K562 (cell line): ENCODE measurements at places on chromosomes 7 and 10. TPM values are rescaled to one million over a fixed set of nuclear protein-coding genes. Genes with fewer than 3 reads are reported as not detected.

DNA sequence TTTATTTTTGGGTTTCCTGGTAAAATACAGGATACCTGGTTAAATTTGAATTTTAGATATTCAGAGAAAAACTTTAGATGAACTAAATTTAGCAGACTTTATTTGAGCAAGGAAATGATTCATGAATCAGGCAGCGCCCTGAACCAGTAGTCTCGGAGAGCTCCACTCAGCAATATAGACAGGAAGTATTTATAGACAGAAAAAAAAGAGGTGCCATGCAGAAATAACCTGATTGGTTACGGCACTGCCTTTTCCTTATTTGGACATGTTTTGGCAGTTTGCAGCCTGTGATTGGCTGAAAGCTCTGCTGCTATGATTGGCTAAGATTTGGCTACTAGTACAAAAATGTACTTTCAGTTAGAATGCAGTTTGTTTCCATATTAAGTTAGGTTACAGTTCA is 198.3 kb upstream of the DKK1 start:
- DNase-seq: no peak
- H3K36me3 ChIP-seq: no peaks in the 10 kb centered on the region
- no peak overlapping the region for H3K27ac ChIP-seq
- no peaks in the 10 kb centered on the region for H3K27me3 ChIP-seq

GRCh38 chr10:102119417-102120141 is 589 bp downstream of the LDB1 start:
- 0 out of 3 replicates have a peak, but pooled peaks cover 2% of the 10 kb centered on the region for H3K36me3 ChIP-seq
- H3K4me1 ChIP-seq: peaks cover 39% of the 10 kb centered on the region
- peak; percentile 93 for DNase-seq
- H3K27ac ChIP-seq: peak overlapping the region; percentile 90

GRCh38 chr7:121874298-121874697 is 1.3 kb downstream of the PTPRZ1 start:
- H3K27ac ChIP-seq: no peak overlapping the region
- H3K4me3 ChIP-seq: no peak overlapping the region
- H3K4me1 ChIP-seq: no peaks in the 10 kb centered on the region
- DNase-seq: no peak

DNA sequence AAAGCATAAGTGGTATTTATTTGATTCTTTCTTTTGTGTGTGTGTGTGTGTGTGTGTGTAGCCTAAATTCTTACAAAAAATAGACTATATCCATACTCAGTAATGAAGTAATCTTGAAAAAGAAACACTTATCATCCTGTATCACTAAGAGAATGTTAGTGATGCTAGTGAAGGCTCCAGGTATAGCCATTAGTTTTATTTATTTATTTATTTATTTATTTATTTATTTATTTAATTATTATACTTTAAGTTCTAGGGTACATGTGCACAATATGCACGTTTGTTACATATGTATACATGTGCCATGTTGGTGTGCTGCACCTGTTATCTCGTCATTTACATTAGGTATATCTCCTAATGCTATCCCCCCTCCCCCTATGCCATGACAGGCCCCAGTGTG is 436.0 kb downstream of the HTR7 start:
- H3K4me1 ChIP-seq: no peaks in the 10 kb centered on the region
- H3K27me3 ChIP-seq: no peaks in the 10 kb centered on the region
- no peaks in the 10 kb centered on the region for H3K36me3 ChIP-seq
- H3K27ac ChIP-seq: no peak overlapping the region

- no peaks in the 10 kb centered on the region for H3K4me1 ChIP-seq
- H3K36me3 ChIP-seq: no peaks in the 10 kb centered on the region
- H3K27me3 ChIP-seq: peaks cover 16% of the 10 kb centered on the region
- DNase-seq: no peak
Observed at GRCh38 chr10:117544711-117545140, 2.2 kb downstream of the EMX2 start.

DNA sequence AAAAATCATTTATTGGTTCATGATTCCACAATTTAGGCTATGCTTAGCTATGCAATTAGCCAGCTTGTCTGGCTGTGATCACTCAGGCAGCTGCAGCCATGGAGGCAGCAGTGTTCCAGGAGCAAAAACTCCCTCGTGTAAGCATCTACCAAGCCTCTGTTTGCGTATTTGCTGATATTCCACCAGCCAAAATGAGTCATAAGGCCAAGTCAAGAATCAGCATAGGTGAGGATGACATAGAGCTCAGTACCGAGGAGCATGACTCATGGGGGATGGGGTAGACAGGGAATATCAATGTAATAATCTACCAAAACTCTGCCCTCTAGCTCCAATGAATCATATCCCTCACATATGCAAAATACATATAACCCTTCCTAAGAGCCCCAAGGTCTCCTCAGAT is 63.3 kb downstream of the IMMP2L start:
- no peak overlapping the region for H3K27ac ChIP-seq
- no peaks in the 10 kb centered on the region for H3K4me1 ChIP-seq
- H3K4me3 ChIP-seq: no peak overlapping the region
- H3K27me3 ChIP-seq: no peaks in the 10 kb centered on the region

DNA sequence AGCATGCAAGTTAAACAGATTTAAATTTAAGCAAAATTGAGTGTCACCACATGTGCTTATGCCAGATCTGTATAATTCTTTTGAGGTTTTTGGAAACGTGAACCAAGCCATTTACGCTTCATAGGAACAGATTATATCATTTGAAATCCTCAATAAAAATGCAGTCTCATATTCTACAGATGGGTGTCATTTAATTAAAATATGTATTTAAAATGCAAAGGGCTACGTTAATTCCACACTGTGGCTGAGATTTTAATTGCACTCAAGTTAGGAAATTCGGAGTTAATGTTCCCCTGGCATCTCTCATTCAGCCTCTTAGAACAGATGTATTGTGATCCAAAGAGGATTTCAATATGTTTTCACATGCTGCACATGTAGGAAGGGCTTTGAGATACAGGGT is 164.5 kb upstream of the LRGUK start:
- H3K4me3 ChIP-seq: no peak overlapping the region
- H3K4me1 ChIP-seq: no peaks in the 10 kb centered on the region; the same call in 1 of the 2 replicates
- no peaks in the 10 kb centered on the region for H3K36me3 ChIP-seq
- H3K27ac ChIP-seq: no peak overlapping the region

DNA sequence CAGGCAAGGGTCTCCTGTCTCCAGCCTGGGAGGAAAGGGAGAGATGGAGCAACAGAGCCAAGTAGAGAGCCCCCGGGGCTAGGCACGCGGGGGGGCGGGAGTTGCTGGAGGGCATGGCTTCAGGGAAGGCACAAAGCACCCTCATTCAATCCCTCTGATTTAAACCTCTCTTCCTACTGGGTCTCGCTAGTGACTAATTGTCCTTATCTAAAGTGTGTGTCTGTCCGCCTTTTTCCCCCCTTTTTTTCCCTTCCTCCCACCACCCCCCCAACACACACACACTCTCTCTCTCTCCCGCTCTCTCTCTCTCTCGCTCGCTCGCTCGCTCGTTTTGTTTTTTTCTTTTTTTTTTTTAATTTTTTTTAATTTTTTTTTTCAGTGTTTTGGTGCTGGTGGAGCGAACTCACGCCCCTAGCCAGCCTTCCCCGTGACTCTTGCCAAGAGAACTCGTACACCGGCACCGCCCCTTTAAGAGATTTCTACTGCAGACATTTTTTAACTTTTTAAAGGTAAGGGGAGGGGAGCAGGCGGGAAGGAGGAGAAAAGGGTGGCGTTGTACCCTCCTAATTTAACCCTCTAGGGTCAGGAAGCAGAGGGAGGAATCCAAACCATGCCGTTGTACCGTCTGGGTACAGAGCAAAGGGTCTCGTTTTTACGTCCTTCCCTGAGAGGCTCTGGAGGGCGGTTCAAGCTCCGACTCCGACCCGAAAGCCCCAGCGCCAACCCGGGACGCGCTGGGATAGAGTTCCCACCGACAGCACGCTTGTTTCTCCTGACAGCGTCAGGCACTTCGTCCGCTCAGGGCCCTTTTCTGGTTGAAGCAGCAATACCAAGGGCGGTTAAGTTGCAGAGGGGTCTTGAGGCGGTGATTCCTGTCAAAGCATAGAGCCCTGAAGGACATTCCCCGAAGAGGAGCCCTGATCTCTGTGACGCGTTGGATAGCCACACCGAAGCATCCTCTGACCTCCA is at the start of gene HPSE2:
Gene HPSE2, minus strand, starts transcription at position 195 of the 969 bp plus-strand sequence.
- no peak for DNase-seq
- no peak within 1 kb of the TSS for H3K4me3 ChIP-seq
- H3K4me1 ChIP-seq: peaks cover 12% of the 10 kb centered on the region
- no peak within 1 kb of the TSS for H3K27ac ChIP-seq

- no peak for DNase-seq
- no peak overlapping the region for H3K27ac ChIP-seq
- no peaks in the 10 kb centered on the region for H3K36me3 ChIP-seq
- no peaks in the 10 kb centered on the region for H3K27me3 ChIP-seq
- H3K4me3 ChIP-seq: no peak overlapping the region
Observed at GRCh38 chr10:119403921-119404320, 138.6 kb downstream of the RGS10 start.

The EGFR gene
- 0.13 and 0.18 TPM in 2 replicates for total RNA-seq

The RGR gene
- total RNA-seq: not detected in 2 replicates

The SLC29A4 gene
- 1.2 and 1.4 TPM in 2 replicates for total RNA-seq

The GNAI1 gene
- 0.13 TPM in 1 of 2 replicates, not detected in the other for total RNA-seq

The TBC1D12 gene
- 5.2 and 5.7 TPM in 2 replicates for total RNA-seq

The ZNF25 gene
- 1.2 and 1.6 TPM in 2 replicates for total RNA-seq

The ABCB1 gene
- total RNA-seq: 0.86 and 0.89 TPM in 2 replicates

The TOMM7 gene
- total RNA-seq: 421 and 457 TPM in 2 replicates

The ANKRD26 gene
- 6.8 and 7.4 TPM in 2 replicates for total RNA-seq

The HERPUD2 gene
- 14.4 and 15.3 TPM in 2 replicates for total RNA-seq

The TEX47 gene
- not detected in 2 replicates for total RNA-seq
